ENCODE measurements at places on chromosomes 5 and 9.

DNA sequence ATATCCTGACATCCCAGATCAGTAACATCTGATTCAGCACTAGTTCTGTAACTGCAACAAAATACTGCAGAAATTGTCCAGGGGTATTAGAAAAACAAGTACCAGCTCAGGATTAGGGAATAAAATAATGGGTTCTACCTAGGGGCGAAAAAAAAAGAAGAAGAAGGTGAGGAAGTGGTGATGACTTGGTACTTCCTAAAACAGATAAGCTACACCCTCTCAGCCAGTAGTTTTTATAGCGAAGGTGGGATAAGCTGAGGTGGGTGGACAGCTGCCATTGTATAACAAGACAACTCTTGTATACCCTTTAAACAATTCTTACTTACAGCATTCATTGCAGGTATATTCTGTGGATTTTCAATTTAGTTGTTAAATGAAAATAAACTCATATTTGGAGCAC, 19.1 kb downstream of the RAPGEF6 start:
- DNase-seq = no peak

DNA sequence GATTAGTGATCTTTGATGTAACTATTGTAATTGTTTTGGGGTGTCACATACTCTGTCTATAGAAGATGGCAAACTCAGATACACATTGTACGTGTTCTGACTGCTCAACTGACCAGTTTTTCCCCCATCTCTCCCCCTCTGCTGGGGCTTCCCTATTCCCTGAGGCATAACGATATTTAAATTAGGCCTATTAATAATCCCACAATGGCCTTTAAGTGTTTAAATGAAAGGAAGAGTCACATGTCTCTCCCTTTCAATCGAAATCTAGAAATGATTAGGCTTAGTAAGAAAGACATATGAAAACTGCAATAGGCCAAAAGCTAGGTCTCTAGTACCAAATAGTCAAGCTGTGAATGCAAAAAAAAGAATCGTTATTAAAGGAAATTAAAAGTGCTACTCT, 265.6 kb downstream of the TMEM232 start:
- no peak for DNase-seq

GRCh38 chr9:71306134-71306533, 184.7 kb upstream of the TRPM3 start:
- DNase-seq = no peak

DNA sequence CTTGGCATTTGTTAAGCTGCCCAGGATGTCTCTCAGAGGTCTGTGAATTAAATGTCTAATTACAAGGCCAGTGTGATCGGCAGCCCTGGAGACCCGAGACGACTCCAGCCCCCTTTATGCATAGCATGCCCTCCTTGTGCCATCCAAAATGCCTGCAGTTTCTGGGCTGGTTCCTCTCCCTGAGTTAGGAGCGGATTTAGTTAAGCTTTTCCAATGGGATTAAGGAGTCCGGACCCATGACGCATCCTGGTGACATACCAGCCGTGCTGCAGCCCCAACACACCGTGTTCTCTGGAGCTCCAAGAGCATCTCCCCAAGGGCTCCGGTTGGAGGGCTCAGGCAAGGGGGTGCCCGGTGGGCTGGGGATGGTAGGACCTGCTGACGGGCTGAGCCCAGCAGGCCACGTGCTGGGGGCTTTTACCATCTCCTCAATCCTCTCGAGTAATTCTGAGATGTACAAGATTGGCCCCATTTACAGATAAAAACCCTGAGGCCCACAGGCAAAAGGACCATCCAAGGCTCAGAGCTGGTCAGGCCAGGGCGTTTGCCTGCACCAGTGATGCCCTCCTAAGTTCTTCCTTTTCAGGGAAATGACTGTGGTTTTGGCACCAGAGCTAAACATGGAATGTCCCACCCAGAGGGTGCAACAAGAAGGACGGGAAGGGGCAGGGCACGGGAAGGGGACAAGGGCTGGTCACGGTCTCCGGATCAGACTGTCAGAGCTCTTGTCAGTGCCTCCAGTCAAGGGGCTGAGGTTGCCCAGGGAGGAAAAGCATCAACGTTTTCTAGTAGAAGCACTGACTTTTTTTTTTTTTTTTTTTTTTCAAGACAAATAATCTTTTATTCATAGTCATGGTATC, 82.6 kb upstream of the PHYKPL start:
- no peak for DNase-seq

DNA sequence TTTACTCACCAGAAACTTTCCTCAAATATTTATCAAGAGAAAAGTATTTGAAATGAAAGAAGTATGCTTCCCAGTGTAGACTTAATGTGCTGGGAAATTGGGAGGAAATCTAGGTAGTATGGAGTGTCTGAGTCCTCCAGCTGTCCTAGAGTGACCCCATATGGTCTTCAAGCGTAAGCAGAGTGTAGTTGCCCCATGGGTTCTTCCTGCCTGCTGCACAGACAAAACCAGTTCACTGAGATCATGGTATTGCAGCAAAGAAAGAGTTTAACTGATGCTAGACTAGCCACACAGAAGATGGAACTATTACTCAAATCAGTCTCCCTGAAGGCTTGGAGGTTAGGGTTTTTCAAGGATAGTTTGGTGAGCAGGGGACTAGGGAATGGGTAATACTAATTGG, 114.9 kb upstream of the PRLR start:
- DNase-seq = no peak

- DNase-seq = no peak
These were observed 31.2 kb upstream of the EXOC3 start for GRCh38 chr5:411728-412127.

DNA sequence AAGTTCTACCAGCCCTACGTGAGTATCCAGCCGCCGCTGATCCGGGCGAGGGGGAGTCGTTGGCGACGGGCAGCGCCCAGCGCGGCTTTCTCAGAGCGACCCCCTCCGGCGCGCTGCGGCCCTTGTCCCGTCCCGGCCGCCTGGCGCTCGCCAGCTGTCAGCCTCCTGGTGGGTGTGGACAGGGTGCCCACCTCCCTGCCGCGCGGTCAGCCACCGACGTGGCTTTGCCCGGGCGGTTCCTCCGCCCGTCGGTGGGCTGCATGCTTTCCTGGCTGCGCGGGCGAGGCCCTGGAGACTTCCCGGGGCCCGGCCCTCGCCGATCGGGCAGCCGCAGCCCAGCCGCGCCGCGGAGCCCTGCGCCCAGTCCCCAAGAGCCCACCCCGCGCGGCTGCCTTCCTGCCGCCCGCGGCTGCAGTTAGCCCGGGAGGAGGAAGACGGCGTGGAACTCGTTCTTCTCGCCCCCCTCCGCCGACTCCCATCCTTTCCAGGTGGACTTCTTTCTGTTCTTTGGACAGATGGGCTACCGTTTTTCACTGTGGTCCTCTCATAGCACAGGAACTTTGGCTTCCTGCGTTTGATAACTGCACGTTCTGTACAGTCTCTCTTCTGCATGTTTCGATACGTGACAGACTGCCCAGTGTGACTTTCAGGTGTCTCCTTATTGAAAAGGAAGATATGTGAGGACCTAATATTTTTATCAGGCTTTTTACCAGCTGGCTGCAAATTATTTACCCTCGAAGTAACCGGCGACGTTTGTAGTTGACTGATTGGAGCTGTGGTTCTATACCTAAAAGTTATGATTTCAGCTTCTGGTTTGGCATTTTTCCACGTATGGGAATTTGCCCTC, 577 bp downstream of the AP3S1 start:
- peak; percentile 66 for DNase-seq

- DNase-seq = no peak
These were observed 75.3 kb downstream of the MRPS30 start for GRCh38 chr5:44884036-44884435.

GRCh38 chr9:99087462-99087861, 17.5 kb upstream of the TGFBR1 start:
- no peak for DNase-seq

GRCh38 chr5:91175708-91176107, 207.4 kb downstream of the ARRDC3 start:
- DNase-seq = no peak

GRCh38 chr9:2767800-2768677, 50.7 kb downstream of the KCNV2 start:
- no peak for DNase-seq

Measured in caudate nucleus (tissue), 63 donors.